ENCODE measurements at places on chromosomes 2 and 18.

DNA sequence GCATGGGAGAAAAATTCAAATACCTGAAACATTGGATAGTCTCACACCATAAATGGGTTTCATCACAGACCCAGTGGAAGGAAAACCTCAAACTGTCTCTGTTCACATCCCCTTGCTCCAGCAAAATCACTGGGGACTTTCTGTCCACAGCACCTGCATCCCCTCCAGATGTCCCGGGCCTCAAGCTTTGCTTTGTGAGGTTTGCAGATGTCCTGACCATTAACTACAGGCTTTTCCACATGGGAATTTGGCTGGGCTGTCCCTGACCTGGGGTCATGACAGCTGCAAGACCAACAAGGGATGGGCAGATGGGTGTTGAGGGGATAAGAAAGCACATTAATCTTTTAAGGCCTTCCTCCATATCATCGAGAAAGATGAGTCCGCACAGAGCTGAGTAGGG is 427.9 kb downstream of the TXNL1 start:
- no peak for ATAC-seq

GRCh38 chr2:102045697-102046096 is 53.9 kb downstream of the IL1R2 start:
- ATAC-seq: no peak

- no peak for ATAC-seq
Measured at GRCh38 chr2:162074928-162075688, 1.1 kb upstream of the DPP4 start.

- no peak for ATAC-seq
Measured at GRCh38 chr2:237324405-237324831, 89.5 kb downstream of the COL6A3 start.

DNA sequence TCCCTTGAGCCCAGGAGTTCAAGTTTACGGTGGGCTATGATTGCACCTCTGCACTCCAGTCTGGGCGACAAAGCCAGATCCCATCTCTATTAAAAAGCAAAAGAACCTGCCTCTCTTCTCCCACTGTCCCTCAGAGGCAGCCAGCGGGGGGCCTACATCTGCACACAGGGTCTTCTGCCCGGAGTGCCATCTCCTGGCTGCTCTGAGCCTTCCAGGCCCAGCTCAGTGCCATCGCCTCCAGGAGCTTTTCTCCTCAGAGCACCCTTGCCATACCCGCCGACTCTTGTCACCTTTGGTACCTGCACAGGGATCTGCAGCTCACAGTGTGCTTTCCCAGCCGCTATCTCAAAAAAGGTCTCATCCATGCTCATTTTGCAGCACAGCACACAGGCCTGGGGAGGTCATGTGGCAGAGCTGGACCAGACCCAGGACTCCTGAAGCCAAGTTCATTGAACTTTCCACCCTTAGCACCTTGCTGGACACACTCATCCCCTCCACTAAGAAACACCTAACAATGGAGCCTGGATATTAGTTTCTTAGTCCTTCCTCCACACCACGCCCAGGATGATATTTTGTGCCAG is 186.3 kb downstream of the HAUS1 start:
- no peak for ATAC-seq

- peak; percentile 96 for ATAC-seq
Measured at GRCh38 chr2:153059338-153060052, 341.1 kb downstream of the ARL6IP6 start.

- no peak for ATAC-seq
Measured at GRCh38 chr2:233208382-233209116, 42.9 kb upstream of the ATG16L1 start.

DNA sequence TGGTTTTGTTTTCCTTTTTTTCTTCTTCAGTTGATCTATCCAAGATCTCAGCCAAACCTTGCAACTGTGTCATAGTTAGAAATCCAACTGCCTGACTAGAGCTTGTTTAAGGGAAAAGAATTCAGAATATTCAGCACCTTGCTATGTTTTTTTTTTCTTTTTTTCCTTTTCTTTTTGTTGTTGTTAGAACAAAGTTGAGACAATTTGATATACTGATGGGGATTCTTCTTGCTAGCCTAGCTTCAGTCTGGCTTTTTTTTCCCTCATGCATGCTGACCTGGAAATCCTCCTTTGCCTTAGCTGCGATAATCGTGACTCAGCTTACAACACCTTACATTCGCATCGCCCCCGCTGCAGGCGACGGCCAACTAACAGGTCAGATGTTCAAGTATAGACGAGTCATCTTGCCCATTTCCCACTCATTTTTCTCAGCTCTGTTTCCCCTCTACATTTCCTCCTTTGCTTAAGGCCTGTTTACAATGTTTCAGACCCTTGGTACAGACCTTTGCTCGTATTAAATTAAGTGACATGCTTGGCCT is 487.2 kb upstream of the RAB12 start:
- ATAC-seq: no peak

DNA sequence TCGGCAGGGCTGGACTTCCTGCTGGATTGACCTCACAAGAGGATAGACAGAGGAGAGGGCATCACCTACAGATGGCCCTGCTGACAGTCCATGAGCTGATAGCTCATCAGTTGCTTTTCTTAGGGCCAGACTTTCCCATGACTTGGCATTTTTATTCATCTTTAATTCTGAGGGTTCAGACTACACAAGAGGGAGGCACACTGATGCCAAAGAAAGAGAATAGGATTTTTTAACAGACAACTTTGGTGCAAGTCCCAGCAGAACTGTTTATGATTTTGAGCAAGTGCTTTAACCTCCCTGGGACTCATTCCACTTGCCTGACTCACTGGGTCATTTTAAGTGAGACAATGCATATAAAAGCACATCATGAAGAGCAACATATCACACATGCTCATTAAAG is 299.2 kb downstream of the INSIG2 start:
- ATAC-seq: no peak

DNA sequence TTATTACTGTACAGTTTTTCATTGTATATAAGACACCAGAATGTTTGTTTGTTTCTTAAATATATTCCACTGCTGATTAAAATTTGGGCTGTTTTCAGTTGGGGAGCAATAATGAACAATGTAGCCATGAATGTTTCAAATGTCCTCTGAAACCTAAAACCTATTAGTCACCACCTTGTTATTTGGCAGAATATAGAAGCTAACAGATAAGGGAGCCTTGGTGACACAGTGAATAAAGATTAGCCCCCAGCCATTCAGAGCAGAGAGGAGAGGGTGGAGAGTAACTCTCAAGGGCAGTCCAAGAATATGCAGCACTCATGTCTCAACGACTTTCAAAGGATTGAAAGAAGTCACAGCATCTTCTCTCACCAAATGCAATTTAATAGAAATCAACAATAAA is 43.1 kb upstream of the ATP8B1 start:
- ATAC-seq: peak; percentile 36

- ATAC-seq: peak; percentile 26
Measured at GRCh38 chr2:180385601-180386201, 378.6 kb upstream of the CWC22 start.

DNA sequence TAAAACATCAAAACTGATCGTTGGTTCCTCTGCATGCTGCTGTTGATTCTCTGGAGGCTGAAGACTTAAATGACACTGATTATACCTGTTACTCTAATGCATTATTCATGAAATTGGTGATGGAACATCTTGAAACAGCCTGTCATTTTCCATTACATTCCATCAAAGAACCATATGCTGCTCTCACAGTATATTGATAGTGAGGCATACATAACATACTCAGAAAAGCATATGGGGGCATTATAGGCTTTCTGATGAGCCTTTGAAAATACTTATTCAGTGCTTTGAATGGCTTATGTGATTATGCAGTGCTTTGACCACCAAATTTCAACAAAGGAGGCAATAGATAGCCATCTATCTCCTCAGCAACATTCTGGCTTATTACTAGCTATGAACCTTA is 392.1 kb downstream of the CDH19 start:
- ATAC-seq: peak; percentile 72

DNA sequence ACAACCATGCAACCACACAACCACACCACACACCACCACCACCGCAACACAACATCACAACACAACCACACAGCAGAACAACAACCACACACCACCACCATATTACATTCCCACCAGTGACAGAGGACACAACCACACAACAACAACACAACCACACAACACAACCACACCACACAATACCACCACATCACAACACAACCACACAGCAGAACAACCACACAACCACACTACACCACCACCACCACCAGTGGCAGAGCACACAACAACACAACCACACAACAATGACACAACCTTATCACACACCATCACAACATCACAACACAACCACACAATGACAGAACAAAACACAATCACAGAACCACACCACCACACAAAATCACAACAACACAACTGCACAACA is 313.0 kb upstream of the MYT1L start:
- ATAC-seq: no peak

GRCh38 chr2:38301969-38302702 is 74.9 kb downstream of the ATL2 start:
- ATAC-seq: no peak

- ATAC-seq: no peak
Measured at GRCh38 chr2:223768179-223768578, 69.2 kb downstream of the AP1S3 start.

DNA sequence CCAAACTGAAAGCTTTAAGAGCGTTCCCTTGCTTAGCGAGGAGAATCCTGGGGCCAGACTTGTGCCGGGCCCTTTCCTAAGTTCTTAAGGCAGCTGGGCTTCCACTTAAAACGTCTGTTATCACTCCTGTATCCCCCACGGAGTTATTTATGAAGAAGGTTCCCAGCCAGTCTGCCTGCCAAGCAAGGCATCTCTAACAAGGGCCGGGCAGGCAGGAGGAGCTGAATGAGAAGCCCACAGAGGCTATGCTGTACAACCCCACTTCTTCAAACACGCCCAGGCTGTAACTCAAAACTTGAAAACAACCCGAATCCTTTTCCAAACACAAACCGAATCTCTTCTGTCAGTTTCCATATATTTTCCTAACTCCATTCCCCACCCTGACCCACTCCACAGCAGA is 39.0 kb upstream of the ZFP36L2 start:
- ATAC-seq: no peak

DNA sequence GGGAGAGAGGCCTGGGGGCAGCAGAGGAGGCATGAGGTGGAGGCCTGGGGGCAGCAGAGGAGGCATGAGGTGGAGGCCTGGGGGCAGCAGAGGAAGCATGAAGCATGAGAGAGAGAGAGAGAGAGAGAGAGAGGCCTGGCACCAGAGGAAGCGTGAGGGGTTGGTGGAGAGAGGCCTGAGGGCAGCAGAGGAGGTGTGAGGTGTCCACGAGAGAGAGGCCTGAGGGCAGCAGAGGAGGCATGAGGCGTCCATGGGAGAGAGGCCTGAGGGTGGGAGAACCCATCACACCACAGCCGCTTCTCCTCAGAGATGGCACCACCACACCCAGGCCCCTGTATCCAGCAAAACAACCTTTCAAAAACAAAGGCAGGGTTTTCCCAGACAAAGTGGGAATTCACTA is 55.7 kb upstream of the KCNG2 start:
- ATAC-seq: no peak

Measured in motor neuron (in vitro differentiated cells).